ENCODE measurements at places on chromosomes 6 and 20. TPM values are rescaled to one million over a fixed set of nuclear protein-coding genes. Genes with fewer than 3 reads are reported as not detected.

Gene DEFB118
- not detected for total RNA-seq

Gene SLC32A1
- not detected for total RNA-seq

Gene CLDN20
- total RNA-seq: not detected

Gene BRPF3
- total RNA-seq: 77.6 TPM

Gene C20orf202
- total RNA-seq: not detected

DNA sequence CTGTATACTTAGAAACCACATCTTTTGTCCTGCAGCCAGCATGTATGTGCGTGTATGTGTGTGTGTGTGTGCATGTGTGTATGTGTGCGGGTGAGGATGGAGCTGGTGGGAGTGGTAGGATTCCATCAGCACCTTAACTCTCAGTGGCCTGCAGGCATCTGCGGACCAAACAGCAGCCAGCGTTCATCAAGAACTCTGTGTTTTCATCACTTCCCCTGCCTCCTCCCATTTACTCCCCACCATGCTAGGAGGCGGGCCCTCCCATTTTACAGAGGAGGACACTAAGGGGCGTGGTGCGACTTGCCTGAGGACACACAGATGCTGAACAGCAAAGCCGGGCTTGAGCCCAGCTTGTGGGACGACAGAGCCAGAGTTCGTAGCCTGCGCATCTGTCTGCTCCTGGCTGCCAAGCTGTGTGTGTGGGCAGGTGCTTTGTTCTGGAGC, 8.9 kb downstream of the VSTM2L start:
- H3K4me3 ChIP-seq: no peak overlapping the region
- no peak overlapping the region for H3K27ac ChIP-seq
- no peaks in the 10 kb centered on the region for H3K36me3 ChIP-seq
- DNase-seq: peak; percentile 30

GRCh38 chr20:34622821-34623451, 54.0 kb downstream of the PIGU start:
- peaks cover 18% of the 10 kb centered on the region for H3K4me1 ChIP-seq
- no peaks in the 10 kb centered on the region for H3K27me3 ChIP-seq
- H3K27ac ChIP-seq: peak overlapping the region; percentile 55
- no peak for DNase-seq
- no peak overlapping the region for H3K4me3 ChIP-seq
- no peaks in the 10 kb centered on the region for H3K36me3 ChIP-seq

DNA sequence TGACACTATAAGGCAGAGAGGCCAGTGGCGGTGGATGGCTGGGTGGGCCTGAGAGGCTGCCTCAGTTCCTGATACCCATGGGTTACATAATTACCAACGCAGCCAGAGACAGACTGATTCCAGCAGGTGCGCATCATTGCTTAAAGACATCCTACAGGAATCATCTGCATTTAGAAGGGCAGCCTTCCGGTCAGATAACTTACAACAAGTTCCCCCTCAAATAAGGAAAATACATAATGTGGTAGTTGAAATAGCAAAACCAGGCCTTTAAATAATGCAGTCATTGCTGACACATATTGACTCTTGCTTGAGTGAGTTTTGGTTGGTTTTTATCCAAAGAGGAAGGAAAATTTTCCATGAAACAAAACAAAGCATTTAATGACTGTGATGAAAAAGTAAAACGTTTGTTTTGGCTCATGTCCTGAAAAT, 81.9 kb downstream of the SIM1 start:
- H3K27me3 ChIP-seq: no peaks in the 10 kb centered on the region
- H3K36me3 ChIP-seq: no peaks in the 10 kb centered on the region
- no peak for DNase-seq

- H3K36me3 ChIP-seq: no peaks in the 10 kb centered on the region
- H3K4me1 ChIP-seq: peaks cover 53% of the 10 kb centered on the region
- no peak for DNase-seq
- H3K27ac ChIP-seq: peak overlapping the region; percentile 79
Measured at GRCh38 chr20:17612992-17613327, 43.1 kb downstream of the DSTN start.

DNA sequence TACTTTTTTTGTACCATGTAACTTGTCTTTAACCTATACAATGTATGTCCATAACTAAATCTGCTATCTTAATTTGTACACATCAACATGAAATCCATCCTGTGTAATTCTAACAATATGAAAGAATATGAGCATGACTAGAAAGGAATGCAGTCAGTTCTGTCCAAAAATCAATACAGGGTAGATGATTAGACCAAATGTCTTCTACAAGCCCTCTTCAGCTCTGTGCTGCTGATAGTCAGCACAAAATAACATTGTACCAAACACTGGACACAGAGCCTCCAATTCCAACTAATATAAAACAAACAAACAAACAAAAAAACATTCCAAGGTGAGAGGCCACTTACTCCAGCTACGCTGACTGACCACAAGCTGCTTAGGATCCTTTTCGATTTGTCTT, 301.4 kb upstream of the IRAK1BP1 start:
- DNase-seq: no peak
- no peak overlapping the region for H3K4me3 ChIP-seq
- no peaks in the 10 kb centered on the region for H3K36me3 ChIP-seq
- H3K4me1 ChIP-seq: no peaks in the 10 kb centered on the region
- no peak overlapping the region for H3K27ac ChIP-seq

- H3K36me3 ChIP-seq: no peaks in the 10 kb centered on the region
- no peaks in the 10 kb centered on the region for H3K27me3 ChIP-seq
- no peak overlapping the region for H3K27ac ChIP-seq
- peaks cover 4% of the 10 kb centered on the region for H3K4me1 ChIP-seq
Measured at GRCh38 chr6:5300206-5300764, 39.0 kb downstream of the FARS2 start.

DNA sequence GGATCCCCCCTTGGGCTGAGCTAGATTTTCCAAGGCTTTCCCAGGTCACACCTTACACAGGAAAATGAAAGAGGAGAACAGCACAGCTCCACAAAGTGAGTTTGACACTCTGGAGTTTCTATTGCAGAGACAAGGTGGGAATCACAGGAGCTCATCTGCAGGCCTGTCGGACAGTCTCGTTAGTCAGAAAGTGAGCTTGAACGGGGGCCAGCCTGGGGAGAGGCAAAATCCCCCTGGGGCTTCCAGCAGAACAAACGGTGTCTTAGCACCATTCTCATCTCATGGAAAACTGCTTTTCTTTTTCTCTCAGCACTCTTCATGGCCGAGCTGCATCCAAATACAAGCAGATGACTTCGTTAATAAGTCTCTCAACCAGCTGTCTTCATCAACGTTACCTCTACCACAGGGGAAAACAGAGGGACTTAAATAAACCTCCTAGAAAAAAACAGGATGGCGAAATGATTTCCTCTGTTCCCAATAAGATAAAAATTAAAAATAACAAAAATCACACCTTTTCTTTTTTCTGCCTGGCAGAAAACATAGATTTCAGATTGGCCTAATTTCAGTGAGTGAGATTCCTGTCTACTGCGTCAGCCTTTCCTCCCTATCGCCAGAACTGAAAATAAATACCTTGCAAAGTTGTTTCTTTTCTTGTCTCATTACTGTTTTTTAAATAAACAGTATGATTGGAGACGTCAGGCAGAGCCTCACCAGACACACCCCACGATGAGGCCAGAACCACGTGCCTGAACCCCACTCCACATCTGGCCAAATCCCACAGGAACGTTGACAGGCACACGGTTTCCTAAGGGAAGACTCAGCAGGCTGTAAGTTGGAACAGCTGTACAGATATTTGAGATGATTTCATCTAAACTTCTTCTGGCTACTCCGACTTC, 219.0 kb downstream of the TTLL2 start:
- no peaks in the 10 kb centered on the region for H3K27me3 ChIP-seq
- peak overlapping the region; percentile 12 for H3K27ac ChIP-seq
- H3K36me3 ChIP-seq: no peaks in the 10 kb centered on the region
- peaks cover 5% of the 10 kb centered on the region for H3K4me1 ChIP-seq
- DNase-seq: peak; percentile 32

- no peaks in the 10 kb centered on the region for H3K36me3 ChIP-seq
- H3K4me3 ChIP-seq: no peak overlapping the region
- no peak overlapping the region for H3K27ac ChIP-seq
- DNase-seq: no peak
- no peaks in the 10 kb centered on the region for H3K27me3 ChIP-seq
Measured at GRCh38 chr20:6886065-6886729, 118.7 kb downstream of the BMP2 start.

DNA sequence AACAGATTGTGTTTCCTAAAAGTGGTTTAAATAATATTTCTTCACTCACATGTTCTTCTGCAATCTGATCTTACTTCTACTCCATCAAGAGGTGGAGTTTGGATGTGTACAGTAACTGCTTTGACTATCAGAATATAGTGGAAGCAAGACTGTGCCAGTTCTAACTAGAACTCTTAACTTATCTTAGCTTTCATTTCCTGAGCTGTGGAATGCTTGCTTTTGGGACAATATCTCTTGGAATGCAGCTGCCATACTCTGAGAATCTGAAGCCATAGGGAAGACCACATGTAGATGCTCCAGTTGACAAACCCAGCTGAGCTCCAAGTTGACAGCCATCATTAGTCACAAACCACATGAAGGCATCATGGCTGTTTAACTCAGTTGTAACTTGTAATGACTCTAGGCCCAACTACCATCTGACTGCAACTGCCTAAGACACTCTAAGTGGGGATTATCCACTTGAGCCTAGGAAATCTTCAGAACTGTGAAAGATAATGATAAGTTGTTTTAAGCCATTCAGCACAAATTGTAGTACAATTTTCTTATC, 40.8 kb upstream of the MAN1A1 start:
- H3K27ac ChIP-seq: no peak overlapping the region
- no peaks in the 10 kb centered on the region for H3K36me3 ChIP-seq
- no peaks in the 10 kb centered on the region for H3K27me3 ChIP-seq
- no peak overlapping the region for H3K4me3 ChIP-seq
- no peak for DNase-seq
- no peaks in the 10 kb centered on the region for H3K4me1 ChIP-seq

DNA sequence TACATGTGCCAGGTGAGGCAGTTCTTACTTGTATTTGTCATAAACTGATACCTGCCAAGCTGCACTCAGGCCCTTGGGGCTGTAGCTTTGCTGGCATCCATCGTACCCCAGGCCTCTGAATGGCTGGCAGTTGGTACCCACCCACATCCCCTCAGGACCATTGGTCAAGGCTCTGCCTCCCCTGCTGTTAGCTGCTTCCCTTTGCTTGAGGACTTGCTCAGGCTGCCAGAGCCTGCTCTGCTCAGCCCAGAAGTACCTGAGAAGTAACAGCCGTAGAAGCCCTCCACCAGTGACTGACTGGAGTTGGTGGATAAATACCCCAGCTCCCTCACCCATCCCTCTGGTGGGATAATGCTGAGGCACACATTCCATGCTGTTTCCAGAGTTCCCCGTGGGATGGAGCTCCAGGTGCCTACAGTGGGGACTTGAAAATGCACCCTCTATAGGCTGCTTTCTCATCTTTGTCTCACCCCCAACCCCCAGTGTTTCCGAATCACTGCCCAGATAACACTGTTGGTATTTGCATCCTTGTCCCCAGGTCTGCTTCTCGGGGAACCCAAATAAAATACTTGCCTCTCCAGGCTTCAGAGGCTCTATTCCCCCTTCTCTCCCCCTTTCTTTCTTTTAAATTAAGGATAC, 7.3 kb downstream of the EBF4 start:
- H3K36me3 ChIP-seq: no peaks in the 10 kb centered on the region
- no peak for DNase-seq
- no peak overlapping the region for H3K27ac ChIP-seq
- H3K4me1 ChIP-seq: no peaks in the 10 kb centered on the region

GRCh38 chr6:26514984-26515383, 14.9 kb downstream of the BTN1A1 start:
- no peak overlapping the region for H3K4me3 ChIP-seq
- no peaks in the 10 kb centered on the region for H3K36me3 ChIP-seq
- H3K4me1 ChIP-seq: peaks cover under 1% of the 10 kb centered on the region
- H3K27me3 ChIP-seq: no peaks in the 10 kb centered on the region
- no peak overlapping the region for H3K27ac ChIP-seq

DNA sequence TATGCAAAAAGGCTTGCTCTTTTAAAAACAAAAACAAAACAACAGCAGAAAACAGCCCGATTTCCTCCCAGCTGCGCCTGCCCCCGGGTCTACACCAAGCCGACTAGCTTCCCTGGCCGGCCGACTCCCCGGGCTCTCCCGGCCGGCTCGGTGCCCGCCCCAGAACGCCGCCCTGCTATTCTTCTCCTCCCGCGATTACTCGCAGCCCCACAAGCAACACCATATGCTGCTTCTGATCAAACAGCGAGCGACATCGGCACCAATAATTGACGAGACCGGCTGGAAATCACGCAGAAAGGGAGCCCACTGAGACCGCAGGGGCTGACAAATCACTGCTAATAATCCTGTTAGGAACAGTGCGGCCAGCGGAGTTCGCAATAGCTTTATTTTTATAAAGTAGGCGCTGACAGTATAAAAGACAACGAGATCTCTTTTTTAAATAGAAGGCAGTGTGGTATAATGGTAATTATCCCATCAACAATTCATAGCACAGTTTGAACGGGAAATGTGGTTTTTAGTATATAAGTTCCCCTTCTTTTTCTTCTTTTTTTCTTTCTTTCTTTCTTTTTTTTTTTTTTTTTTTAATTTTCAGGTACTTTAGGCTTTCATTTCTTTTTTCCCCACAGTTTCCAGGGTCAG, 3.3 kb downstream of the SIM1 start:
- no peak overlapping the region for H3K27ac ChIP-seq
- H3K4me1 ChIP-seq: peaks cover 7% of the 10 kb centered on the region
- H3K36me3 ChIP-seq: no peaks in the 10 kb centered on the region
- no peak for DNase-seq

DNA sequence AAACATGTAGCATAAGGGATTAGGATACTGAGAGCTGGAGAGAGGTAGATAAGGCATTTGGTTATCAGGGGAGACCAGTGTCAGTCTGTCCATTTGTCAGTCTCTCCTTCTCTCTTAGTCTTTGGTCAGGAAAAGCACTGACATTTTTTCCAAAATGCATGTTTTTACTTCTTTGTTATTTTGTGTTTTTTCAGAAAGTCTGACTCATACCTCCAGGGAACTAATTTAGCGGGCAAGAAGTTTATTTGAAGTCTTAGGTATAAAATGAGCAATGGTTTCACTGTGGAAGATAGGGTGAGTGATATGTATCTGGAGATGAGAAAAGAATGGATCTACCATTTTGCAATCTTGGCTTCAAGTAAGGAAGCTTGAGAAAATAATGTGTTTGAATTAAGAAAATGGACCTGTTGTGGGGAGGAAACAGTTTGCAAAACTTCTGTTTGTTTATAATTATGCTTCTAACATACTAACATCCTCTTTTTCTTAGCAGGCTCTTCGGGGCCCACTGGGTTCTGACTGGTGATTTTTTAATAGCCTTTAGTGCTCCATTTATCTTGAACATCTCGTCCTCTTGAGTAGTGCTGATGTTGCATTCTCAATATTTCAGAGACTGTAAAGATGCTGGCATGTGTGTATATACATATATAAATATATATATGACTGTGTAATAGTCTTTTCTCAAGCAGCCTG, 66.9 kb upstream of the FABP7 start:
- DNase-seq: no peak
- H3K4me3 ChIP-seq: no peak overlapping the region
- H3K27me3 ChIP-seq: no peaks in the 10 kb centered on the region
- no peaks in the 10 kb centered on the region for H3K4me1 ChIP-seq

GRCh38 chr6:134517868-134518267, 200.0 kb upstream of the SGK1 start:
- H3K36me3 ChIP-seq: no peaks in the 10 kb centered on the region
- DNase-seq: no peak
- H3K4me3 ChIP-seq: no peak overlapping the region
- H3K27me3 ChIP-seq: no peaks in the 10 kb centered on the region
